ENCODE measurements at places on chromosomes 1 and 21.

GRCh38 chr1:223473601-223474344 lies 80.6 kb downstream of the CCDC185 start:
- DNase-seq = no peak

DNA sequence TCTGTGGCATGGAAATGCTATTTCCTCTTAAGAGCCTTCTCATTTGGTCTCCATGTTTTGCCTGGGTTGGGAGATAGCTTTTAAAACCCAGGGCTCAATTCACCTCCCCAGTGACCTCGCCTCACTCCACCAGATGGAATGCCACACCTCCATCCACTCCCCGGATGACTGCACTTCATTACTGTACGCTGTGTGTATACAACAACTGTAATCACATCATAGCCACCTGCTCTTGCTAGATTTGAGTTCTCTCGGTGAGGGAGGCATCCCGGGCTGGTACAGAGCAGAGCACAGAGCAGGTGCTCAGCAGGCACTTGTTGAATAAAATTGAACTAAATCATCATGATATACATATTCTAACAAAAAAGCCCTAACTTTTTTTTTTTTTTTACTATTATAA lies 26.0 kb downstream of the SDE2 start:
- no peak for DNase-seq

DNA sequence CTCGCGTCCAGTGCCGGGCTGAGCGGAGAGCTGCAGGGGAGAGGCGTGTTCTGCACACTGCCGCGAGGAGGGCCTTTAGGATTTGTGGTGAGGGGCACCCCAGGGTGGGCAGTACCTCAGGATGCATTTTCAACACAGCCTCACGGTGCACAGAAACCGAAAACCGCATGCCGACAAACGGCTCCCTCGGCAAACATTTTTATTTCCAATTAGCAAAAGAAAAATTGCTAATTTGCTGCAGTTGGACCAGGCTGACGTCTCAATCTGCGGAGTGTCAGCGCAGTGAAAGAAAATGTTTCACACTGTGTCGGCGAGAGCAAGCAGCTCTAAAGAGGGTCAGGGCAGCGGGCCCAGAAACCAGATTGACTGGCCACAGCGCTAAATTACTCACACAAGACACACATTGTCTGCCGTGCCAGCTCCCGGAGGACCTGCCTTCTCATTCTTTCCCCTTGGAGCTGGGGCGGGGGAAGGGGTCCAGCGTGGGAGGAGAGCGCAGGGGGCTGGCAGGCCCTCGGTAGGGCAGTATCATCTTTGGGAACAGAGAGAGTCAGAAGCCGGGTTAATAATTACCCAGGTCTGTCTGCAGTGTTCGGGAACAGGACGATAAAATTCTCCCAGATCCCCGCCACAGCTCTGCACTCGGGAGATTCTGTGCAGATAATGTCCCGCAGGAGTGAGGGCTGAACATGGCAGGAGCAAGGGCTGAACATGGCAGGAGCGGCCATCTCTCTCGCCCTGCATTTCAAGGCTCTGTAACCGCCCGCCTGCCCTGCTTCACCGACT lies 150.2 kb downstream of the PRDM16 start:
- DNase-seq = no peak

DNA sequence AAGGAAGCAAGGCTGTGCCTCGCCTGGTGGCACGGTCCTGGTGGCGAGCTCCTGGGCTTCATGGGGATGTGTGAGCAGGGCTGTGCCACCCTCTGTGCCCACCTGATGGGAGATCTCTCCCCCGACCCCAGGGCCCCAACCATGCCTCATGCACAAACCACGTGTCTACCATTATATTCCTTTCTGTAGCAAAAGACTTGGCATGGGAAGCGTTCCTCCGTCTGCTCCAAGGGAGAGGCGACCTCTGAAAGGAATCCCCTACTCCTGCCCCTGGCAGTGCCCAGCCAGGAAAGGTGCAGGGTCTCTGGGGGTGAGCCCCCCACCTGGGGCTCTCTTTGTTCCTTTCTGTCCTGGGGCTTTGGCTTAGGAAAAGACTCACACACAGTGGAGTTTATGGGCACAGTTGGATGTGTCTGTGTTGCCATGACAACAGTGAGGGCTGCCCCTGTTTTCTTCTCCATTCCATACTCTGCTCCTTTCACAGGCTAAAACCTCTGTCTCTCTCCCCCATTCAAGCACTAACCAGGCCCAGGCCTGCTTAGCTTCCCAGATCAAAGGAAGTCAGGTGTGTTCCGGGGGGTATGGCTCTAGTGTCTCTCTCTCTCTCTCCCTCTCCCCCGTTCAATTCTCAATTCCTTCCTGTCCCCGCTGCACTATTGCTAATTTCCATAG lies 21.4 kb upstream of the LRRN2 start:
- no peak for DNase-seq

DNA sequence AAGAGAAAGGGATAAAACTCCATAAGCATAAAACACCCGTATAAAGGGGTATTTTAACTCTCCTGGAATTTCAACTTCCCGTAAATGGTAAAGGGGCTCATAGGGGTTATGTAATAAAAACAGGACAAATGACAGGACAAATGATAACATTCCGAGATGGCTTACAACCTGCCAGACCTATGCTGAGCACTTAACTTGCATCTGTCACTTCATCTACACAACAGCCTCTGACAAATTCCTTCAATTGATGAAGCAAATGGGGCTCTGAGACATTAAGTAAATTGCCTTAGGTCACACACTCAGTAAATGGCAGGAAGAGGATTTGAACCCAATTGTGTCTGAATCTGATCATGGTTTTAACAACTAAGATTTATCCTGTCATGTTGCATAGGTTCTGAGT lies 327.6 kb upstream of the SNX7 start:
- no peak for DNase-seq

- DNase-seq = peak; percentile 83
These were observed 23.6 kb downstream of the GPA33 start for GRCh38 chr1:167066333-167067122.

GRCh38 chr1:15525050-15526020 lies 1.3 kb upstream of the DNAJC16 start:
- DNase-seq = no peak

DNA sequence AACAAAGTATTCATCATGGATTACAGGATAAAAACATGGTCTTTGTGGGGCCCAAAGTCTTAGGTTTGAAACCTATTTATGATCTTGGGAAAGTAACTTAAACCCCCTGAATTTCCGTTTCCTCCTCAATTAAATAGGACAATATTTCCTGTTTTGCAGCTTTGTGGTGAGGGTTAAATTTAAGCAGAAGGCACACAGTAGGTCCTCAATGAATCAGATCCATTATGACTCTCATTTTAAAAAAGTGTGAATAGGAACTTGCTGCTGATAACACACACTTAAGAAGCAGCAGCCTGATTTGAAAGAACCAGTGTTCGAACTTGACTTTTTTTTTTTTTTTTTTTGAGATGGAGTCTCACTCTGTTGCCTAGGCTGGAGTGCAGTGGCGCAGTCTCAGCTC lies 41.4 kb upstream of the VASH2 start:
- DNase-seq = no peak

DNA sequence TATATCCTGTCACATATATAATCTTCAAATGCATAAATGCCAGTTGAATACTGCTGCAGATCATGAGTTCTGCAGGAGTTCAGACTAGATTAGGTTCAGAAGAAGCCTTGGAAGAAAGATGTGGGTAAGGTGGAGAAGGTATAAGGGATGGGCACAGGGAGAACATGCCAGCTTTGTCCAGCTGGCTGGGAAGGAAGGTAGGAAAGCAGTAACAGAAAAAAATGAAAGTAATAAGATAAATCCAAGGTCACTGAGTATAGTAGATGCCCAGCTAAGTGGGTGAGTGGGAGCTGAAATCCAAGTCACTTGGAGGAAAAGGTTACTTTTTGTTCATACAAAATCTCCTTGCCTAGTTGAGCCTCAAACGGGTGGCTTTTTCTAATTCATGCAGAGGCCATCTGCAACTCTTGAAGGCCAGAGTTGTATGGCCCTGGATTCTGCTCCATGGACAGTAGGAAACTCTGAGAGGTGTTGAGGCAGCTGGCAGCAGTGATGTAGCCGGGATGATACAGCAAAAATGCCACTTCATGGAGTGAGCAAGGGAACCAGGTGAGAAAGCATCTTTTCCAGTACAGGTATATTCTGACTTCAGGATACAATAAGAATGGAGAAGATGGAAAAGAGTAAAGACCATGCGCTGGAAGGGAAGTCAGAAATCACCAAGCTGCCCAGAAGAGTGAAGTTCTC lies 3.4 kb downstream of the RCSD1 start:
- no peak for DNase-seq

- DNase-seq = no peak
These were observed 21.9 kb downstream of the SH2D2A start for GRCh38 chr1:156794506-156795373.

- DNase-seq = no peak
These were observed 29.4 kb downstream of the KAZN start for GRCh38 chr1:14627608-14628489.

DNA sequence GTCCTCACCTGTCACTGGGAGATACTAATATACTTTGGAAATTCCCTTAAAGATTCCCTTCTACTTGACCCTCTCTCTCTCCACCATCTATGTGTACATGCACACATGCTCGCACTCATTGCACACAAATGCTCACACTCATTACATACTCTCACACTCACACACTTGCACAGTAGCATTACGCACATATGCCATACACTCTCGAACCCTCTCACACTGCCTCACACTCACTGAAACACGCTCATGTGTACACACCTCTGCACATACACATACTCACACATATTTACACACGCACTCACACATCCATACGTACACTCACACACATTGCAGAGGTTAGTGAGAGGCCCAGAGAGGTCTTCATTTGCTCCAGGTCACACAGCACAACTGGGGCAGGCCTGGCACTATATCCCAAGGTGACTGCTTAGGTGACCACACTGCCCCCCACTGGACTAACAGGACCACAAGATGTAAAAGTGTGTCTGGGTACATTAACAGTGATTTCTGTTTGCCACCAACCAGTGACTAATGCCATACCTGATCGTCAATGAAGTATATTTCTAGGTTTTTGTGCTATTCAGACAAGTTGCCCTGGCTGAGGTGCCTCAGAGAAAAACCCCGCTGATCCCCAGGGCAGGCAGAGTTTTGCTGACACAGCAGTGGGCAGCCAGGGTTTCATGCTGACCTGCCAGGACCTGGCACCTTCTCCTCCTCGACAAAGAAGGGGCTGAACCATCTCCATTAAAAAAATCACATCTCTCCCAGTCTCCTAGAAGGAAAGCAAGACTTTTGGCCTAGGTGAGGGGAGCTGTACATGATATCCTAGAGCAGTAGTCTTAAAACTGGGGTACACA lies 28.5 kb upstream of the CAMK1G start:
- DNase-seq = no peak

GRCh38 chr1:101798417-101798816 lies 198.3 kb downstream of the OLFM3 start:
- no peak for DNase-seq

- DNase-seq = no peak
These were observed 69.4 kb downstream of the LRRC8D start for GRCh38 chr1:89890085-89890752.

DNA sequence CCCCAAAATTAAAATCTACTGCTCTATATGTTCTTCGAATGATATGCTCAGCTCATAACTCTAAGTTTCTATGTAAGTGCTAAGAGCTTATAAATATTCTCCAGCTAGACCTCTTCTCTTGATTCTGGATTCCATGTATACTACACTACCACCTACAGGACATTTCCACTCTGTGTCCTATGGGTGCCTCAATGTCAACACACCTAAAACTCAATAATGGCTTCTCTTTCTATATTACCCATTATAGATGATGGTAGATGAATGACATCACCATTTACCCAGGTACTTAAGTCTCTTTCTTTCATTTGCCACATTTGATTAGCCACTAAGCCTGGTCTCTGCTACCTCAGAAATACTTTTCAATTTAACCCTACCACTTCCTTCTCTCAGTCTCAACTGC lies 41.3 kb downstream of the TBX19 start:
- no peak for DNase-seq

- no peak for DNase-seq
These were observed 46.9 kb upstream of the DISP3 start for GRCh38 chr1:11431941-11432507.

DNA sequence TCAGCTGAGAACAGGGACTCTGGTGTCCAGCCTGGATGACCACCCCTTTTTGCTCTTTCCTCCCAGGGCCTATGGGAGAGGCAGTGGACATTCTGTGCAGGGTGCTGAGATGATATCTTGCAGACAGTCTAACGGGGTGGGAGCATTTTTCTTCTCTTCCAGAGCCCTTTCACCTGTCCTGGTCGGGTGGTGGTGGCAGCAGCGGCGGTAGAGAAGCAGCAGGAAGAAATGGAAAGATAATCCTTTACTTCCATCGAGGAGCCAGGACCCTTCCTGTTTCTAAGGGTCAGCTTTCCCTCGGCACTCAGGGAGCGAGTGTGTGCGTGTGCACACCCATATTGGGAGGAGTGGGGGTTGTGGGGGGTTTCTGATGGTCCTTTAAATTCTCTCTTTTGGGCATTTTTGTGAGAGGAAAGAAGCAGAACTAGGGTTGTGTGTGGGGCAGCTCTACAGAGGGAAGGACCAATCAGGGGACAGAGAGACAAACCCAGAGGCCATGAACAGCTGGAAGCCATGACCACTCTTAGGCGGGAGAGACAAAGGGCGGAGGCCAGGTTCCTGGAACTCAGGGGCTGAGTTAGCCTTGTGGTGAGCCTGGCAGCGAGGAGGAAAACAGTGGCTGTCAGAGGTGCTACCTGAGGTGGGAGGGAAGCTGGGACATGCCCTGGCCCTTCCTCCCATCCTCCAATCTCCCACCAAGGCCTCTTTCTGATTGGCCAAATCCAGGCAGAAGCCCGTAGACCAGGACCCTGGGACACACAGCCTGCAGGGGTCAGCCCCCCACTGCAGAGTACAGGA lies 31.2 kb upstream of the CSF3R start:
- no peak for DNase-seq
